ENCODE measurements at places on chromosomes 12 and 14.

- DNase-seq = no peak
These were observed 87.8 kb downstream of the DDX51 start for GRCh38 chr12:132056320-132056719.

DNA sequence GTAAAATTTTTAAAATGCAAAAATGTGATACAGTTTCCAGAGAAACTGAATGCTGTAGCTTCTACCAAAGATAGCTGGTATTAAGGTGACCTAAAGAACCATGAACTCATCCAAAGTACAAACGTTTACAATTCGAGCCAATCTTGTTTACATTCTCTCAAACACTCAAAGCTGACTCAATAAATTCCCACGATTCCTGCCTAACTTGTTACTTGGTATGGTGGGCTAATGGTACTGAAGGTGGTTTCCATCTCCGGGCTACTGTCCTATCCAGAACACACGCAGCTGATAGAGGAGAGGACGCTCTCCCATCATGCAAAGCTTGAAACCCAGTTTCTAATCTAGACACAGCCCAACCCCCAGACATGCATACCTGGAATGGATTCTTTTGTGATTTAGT is 31.5 kb downstream of the RAD9B start:
- DNase-seq = no peak

DNA sequence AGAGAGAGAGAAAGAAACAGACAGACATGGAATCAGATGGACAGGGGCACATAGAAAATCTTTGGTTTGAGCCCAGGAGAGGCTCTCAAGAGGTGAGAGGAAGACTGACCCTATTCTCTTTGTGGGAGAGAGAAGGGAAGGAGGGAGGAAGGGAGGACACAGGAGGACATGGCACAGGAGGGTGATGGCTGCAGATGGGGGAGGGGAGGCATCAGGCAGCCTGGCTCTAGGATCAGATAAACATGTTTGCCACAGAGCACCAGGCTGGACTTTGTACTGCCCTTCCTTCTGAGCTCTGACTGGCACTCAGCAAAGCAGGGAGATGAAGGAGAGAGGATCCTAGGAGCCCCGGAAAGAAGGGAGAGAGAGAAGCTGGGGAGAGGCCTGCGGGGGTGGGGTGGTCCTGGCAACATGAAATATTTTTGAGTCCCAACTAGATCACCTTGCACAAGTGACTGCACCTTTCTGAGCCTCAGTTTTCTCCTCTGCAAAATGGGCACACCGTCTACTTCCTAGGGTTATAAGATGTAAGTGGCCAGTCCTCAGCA is 6.1 kb downstream of the HNF1A start:
- no peak for DNase-seq

DNA sequence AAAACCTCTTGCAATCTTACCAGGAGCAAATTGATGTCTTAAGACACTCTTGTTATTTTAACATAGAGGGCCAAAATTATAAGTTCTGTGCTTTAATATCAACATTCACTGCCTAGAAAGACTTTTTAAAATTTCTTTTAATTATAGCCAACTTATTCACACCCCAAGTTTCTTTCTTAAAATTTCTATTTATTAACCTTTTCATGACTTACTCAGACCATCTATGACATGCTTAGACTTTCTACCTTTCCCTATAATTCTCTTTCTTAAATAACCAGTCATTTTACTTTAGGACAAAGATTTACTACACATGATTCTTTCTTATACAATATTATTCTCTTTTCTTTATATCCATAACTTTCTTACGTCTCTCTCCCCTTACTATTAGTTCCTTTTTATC is 220.4 kb downstream of the NUBPL start:
- peak; percentile 2 for DNase-seq

DNA sequence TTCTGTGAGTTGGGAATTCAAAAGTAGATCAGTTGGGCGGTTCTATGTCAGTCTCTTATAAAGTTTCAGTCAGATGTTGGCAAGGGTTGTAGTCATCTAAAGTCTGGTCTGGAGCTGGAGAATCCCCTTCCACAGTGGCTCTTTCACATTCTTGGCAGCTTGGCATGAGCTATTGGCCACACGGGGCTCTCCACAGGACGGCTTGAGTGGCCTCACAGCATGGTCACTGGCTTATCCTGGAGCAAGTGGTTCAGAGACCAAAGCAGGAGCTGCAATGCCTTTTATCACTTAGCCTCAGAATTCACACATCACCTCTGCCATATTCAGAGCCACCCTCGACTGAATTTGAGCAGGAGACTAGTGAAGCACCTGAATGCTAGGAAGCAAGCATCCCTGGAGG is 7.1 kb upstream of the KICS2 start:
- no peak for DNase-seq

- DNase-seq = no peak
These were observed 17.6 kb downstream of the BATF start for GRCh38 chr14:75539561-75540478.

GRCh38 chr14:100691395-100692056 is 35.2 kb upstream of the DLK1 start:
- DNase-seq = no peak

DNA sequence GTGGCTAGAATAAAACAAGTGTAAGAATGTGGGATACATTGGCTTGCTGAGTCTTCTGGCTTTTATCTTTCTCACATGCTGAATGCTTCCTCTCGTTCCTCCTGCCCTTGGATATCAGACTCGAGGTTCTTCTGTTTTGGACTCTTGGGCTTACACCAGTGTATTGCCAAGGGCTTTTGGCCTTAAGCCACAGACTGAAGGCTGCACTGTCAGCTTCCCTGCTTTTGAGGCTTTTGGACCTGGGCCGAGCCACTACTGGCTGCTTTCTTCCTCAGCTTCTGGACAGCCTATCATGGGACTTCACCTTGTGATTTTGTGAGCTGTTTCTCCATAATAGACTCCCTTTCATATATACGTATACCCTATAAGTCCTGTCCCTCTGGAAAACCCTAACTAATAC is 300.9 kb upstream of the STXBP6 start:
- no peak for DNase-seq

DNA sequence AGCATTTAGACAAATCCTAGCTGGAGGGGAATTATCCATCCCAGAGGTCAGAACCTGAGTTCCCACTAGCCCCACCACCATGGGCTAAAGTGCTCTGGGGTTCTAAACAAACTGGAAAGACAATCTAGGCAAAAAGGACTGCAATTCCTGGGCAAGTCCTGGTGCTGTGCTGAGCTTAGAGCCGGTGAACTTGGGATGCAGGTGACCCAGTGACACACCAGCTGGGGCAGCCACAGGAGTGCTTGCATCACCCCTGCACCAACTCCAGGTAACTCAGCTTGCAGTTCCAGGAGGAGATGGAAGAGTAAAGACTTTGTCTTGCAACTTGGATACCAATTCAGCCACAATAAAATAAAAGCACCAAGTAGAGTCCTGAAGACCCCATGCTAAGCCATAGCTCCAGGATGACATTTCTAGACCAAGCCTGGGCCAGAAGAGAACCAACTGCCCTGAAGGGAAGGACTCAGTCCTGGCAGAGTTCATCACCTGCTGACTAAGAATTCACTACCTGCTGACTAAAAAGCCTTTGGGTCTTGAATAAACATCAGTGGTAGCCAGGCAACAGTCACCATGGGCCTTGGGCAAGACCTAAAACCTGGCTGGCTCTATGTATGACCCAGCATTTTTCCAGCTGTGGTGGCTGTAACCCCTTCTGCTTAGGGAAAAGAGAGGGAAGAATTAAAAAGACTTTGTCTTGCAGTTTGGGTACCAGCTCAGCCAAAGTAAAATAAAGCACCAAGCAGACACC is 223.4 kb upstream of the DIO2 start:
- no peak for DNase-seq

DNA sequence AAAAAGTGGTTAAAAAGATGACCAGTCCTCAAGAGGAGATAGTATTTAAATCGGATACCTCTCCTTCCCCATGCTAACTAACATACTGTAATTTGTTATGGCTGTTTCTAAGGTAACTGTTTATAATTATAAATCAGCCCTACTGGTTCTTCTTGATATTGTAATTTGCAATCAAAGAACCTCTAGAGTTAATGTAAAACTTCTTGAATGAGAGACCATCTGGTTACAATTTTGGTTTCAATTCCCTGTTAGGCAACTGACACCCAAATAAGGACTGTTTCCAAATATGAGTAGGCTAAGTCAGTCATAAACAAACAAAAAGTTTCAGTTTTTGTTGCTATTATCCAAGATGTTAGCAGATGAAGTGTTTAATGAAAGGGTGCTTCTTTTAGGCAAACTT is 120.2 kb upstream of the DNM1L start:
- no peak for DNase-seq

GRCh38 chr14:22977684-22978486 is 4.5 kb downstream of the AJUBA start:
- DNase-seq = peak; percentile 69

GRCh38 chr12:131934535-131934934 is 5.5 kb downstream of the PUS1 start:
- DNase-seq = no peak

- no peak for DNase-seq
These were observed 309.7 kb downstream of the TMEM132D start for GRCh38 chr12:129594098-129594497.

DNA sequence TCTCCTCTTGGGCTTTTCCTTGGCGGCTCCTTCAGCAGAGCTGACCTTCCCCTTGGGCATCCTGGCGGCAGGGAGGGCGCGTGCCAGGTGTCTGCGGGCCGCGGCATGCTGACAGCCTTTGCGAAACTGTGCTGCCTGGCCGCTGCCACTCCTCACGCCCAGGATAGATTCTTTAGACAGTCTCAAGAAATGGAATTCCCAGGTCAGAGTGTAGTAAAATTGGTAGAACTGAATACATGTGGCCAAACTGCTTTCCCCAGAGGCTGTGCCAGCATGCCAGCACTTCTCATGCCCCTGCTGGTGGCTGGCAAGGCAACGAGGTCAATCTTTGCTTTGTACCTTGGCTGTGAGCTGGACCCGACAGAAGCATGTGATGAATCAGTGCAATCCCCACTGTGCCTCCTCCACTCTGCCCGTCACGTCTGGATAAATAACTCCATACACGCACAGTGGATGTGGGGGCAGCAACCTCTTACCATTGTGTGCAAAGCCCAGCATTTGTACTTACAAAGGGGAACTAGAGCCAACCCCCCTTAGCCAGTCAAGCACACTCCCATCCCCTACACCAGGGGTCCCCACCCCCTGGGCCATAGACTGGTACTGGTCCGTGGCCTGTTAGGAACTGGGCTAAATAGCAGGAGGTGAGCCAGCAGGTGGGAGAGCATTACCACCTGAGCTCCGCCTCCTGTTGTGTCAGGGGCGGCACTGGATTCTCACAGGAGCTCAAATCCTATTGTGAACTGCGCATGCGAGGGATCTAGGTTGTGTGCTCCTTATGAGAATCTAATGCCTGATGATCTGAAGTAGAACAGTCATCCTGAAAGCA is 90.9 kb downstream of the ACTN1 start:
- DNase-seq = no peak

GRCh38 chr14:102087762-102088011 is 843 bp upstream of the HSP90AA1 start:
- DNase-seq = no peak

GRCh38 chr12:119877639-119877948 is 474 bp upstream of the CIT start:
- DNase-seq = no peak

DNA sequence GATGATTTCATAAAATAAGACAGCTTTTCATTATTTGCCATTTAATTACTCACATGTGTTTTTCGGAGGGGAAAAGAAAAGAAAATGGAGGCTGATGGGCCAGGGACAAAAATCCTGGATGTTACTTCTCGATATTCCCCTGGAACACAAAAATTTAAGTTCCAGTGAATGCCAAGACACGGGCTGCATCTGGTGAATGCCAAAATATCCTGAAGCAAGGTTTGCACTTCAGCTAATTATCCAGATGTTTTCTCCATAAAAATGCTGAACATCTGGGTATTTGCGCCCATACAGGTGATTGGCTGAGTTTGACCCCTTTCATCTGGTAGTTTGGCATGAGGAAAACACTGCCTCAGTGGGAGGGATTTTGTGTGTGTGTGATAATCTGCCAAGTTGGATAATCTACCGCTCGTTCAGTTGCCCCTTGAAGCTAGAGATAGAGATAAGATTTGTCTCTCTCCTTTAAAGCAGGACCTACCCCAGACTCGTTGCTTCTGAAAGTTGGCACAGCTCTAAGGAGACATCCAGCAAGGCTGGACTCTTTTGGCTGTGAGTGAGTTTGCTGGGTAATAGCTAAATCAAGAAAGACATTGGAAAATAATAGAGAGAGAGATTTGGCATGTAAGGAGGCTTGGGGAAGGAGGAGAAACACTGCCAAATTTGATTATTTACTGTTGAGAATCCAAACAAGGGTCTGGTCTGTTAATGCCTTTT is 390.0 kb downstream of the EGLN3 start:
- DNase-seq = no peak

DNA sequence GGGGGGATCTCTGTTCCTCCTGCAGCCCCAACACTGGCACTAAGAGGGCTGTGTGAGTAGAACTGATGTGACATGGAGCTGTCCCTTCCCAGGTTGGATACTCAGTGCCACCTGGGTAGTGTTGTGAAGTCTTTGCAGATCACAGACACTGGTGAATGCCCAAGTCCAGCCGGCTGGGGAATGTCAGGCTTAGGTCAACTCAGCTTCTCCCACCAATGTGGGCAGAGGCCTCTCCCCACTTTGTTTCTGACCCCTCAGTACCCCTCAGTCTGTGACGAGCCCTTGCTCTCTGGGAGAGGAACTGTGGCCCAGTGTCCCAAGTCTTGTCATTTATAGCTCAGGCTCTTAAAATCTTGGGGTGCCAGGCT is 11.3 kb downstream of the SLC25A29 start:
- no peak for DNase-seq

DNA sequence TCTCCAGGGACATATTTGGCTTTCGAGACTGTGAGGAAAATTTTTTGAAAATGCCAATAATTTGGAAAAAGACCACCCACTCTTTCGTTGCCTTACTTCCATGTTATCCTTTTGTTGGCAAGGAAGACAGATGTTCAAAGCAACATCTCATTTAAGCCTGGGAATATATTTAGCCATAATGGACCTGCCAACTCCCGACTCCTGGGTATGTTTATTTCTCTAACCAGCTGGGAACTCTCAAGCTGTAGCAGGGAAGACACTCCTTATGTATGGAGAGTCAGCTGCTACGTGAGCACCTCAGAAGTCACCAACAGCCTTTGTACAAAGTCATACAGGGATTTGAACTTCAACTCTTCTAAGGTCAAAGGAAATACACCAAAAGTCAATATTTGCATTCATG is 96.5 kb upstream of the DAAM1 start:
- no peak for DNase-seq

Measured in HS-5 (cell line).